Activated CD4-positive, alpha-beta T cell treated with anti-CD3 and anti-CD28 coated beads for 36 hours (primary cell): ENCODE measurements at places on chromosomes 13 and 19. TPM values are rescaled to one million over a fixed set of nuclear protein-coding genes. Genes with fewer than 3 reads are reported as not detected.

DNA sequence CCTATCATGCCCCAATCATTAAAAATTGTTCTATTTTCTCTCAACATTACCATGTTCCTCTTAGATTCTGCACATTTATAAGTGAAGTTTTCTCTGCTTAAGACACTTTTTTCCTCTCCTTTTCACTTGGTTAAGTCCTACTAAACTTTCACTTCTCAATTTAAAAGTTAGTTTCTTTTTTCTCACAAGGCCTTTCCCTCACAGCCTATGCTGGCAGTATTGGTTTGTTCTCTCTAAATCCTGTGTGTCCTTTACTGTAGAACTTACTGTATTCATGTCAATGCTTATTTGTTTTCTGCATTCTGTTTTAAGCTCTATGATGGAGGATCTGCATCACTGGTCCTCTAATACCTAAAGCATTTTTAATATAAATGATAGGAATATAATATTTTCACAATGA is 2816.6 kb downstream of the PCDH9 start:
- no peaks in the 10 kb centered on the region for H3K4me1 ChIP-seq
- H3K27ac ChIP-seq = no peak overlapping the region
- H3K27me3 ChIP-seq = no peaks in the 10 kb centered on the region
- no peaks in the 10 kb centered on the region for H3K36me3 ChIP-seq
- no peak for DNase-seq

- peak overlapping the region; percentile 100 for H3K4me3 ChIP-seq
- peak overlapping the region; percentile 95 for H3K27ac ChIP-seq
- peaks cover 54% of the 10 kb centered on the region for H3K4me1 ChIP-seq
- H3K36me3 ChIP-seq = peaks cover 25% of the 10 kb centered on the region
These were observed 1.4 kb downstream of the RASA3 start for GRCh38 chr13:114130837-114131582.

SHISA2 gene
- 0.07 TPM for total RNA-seq

- H3K36me3 ChIP-seq = no peaks in the 10 kb centered on the region
- no peak for DNase-seq
- H3K4me3 ChIP-seq = no peak overlapping the region
- no peaks in the 10 kb centered on the region for H3K27me3 ChIP-seq
- H3K27ac ChIP-seq = no peak overlapping the region
- H3K4me1 ChIP-seq = no peaks in the 10 kb centered on the region
These were observed 2859.1 kb downstream of the PCDH9 start for GRCh38 chr13:64371045-64371444.
